Activated T-helper 17 cell treated with anti-CD3 and anti-CD28 coated beads, Interleukin-2, amount 50 U/mL, for 72 hours (primary cell): ENCODE measurements at places on chromosomes 3 and 15.
A peak's percentile ranks its signal among the peaks of the same experiment; 100 is the strongest.

DNA sequence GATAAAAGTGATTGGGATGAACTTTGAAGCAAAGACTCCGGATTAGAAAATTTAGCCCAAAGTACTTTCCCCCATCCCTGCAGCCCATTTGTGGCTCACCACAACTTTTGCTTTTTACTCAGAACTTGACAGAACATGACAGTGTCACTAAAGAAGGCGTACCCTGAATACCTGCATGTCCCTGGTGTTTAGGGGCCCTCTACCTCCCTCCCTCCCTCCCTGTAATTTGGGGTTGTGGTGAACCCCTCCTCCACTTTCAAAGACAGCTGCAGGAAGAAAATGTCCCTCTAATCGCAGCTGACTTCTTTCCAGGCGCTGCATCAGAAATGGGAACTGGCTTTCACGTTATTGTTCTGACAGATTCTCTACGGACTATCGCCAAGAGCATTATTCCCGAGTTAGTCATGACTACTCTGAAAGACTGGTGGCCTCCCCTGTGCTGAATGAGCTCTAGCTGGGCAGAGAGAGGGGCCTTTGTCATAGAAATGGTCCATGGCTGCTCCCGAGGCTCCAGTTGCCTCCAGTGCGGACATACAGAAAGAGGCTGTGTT, 93.2 kb upstream of the ARHGEF3 start:
- no peak overlapping the region for H3K27ac ChIP-seq
- peak overlapping the region; percentile 51 for H3K4me3 ChIP-seq
- peaks cover 20% of the 10 kb centered on the region for H3K4me1 ChIP-seq

DNA sequence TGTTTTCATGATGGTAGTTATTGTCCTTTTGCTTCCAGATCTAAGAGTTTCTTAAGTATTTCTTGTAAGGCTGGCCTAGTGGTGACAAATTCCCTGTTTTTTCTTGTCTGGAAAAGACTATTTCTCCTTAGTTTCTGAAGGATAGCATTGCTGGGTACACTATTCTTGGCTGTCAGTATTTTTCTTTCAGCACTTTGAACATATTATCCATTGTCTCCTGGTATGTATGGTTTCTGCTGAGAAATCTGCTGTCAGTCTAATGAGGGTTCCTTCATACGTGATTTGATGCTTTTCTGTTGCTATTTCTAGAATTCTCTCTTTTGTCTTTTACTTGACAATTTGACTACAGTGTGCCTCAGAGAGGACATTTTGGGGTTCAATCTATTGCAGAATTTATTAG, 134.3 kb downstream of the CGGBP1 start:
- ATAC-seq: no peak
- no peak overlapping the region for H3K4me3 ChIP-seq
- no peaks in the 10 kb centered on the region for H3K36me3 ChIP-seq
- H3K4me1 ChIP-seq: no peaks in the 10 kb centered on the region
- no peak overlapping the region for H3K27ac ChIP-seq

DNA sequence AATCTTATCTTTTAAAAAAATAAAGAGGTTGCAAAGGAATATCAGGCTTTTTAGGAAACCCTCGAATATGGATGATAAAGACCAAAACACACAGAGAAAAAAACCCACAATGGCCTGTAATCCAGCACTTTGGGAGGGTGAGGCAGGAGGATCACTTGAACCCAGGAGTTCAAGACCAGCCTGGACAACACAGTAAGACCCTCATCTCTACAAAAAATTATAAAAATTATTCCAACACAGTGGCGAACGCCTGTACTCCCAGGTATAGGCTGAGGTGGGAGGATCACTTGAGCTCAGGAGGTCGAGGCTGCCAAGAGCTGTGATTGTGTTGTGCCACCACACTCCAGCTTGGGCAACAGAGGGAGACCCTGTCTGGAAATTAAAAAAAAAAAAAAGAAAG, 30.8 kb downstream of the RAF1 start:
- no peaks in the 10 kb centered on the region for H3K27me3 ChIP-seq
- peaks cover 23% of the 10 kb centered on the region for H3K36me3 ChIP-seq
- H3K27ac ChIP-seq: no peak overlapping the region

- no peak for ATAC-seq
- H3K4me3 ChIP-seq: no peak overlapping the region
- H3K4me1 ChIP-seq: peaks cover 4% of the 10 kb centered on the region
- H3K27ac ChIP-seq: no peak overlapping the region
- no peaks in the 10 kb centered on the region for H3K36me3 ChIP-seq
- peaks cover 32% of the 10 kb centered on the region for H3K27me3 ChIP-seq
These were observed 77.7 kb downstream of the SYNPR start for GRCh38 chr3:63355809-63356208.

DNA sequence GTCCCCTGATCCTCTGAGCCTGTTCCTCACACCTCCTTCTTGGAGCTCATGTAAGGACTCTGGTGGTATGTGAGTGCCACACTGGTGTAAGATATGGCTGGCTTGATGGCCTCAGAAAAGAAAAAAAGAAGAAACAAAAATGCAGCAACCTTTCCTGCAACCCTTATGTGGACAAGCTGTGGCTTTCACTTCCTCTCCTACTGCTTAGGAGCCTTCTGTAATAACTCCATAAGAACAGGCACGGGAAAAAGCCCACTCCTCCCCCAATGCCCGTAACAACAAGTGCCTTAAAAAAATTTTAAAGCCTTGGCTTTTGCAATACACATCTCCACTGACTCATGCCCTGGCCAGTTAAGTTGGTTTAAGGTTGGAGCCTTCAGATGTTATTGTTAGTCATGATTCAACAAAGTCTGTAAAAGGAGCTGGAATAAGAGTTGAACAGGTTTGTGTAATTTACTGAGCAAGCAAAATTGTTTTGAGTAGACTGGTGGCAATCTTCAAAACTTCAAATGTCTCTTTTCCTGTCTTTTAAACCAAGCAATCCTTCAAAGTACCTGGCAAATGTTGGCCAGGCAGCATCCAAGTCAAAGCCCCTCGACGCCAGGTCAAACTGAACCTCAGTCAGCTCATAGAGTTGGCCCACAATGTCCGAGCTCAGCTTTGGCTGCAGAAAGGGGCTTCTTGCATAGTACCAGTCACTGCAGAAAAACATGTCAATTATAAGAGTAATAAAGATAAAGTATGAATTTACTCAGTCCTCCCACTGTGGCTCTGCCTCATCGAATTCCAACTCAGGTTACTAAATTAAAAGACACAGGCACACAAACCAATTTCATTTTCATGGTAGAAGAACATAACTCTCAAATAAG, 22.9 kb downstream of the FYCO1 start:
- H3K27ac ChIP-seq: peak overlapping the region; percentile 73
- peak overlapping the region; percentile 62 for H3K4me3 ChIP-seq
- H3K36me3 ChIP-seq: peaks cover 99% of the 10 kb centered on the region
- H3K27me3 ChIP-seq: no peaks in the 10 kb centered on the region
- H3K4me1 ChIP-seq: peaks cover 36% of the 10 kb centered on the region

- ATAC-seq: no peak
- H3K4me3 ChIP-seq: no peak overlapping the region
- H3K36me3 ChIP-seq: no peaks in the 10 kb centered on the region
These were observed 159.4 kb upstream of the UBE2E1 start for GRCh38 chr3:23646184-23646920.

DNA sequence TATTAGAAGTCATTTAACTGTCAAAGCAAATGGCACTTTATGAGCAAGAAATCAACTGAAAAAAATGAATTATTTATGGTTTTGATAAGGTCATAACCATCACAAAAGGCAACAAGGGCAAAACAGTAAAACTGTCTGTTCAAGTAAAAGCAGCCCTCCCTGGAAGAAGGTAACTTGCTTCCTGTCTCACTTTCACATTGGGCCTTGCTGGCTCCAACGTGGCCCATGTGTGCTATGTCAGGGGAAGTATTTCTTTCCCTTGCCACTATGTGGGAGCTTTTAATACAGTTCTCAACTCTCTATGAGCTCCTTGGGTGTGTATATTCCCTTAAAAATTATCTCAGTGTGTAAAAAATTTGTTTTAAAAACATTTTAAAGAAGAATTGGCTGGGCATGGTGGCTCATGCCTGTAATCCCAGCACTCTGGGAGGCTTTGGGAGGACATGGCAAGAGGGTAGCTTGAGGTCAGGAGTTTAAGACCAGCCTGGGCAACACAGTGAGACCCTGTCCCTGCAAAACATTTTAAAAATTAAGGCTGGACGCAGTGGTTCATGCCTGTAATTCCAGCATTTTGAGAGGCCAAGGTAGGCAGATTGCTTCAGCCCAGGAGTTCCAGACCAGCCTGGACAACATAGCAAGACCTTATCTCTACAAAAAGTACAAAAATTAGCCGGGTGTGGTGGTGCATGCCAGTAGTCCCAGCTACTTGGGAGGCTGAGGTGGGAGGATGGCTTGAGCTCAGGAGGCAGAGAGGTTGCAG, 45.2 kb upstream of the TJP1 start:
- H3K4me3 ChIP-seq: no peak overlapping the region
- H3K36me3 ChIP-seq: no peaks in the 10 kb centered on the region
- H3K27ac ChIP-seq: no peak overlapping the region
- peaks cover 20% of the 10 kb centered on the region for H3K27me3 ChIP-seq
- no peaks in the 10 kb centered on the region for H3K4me1 ChIP-seq

DNA sequence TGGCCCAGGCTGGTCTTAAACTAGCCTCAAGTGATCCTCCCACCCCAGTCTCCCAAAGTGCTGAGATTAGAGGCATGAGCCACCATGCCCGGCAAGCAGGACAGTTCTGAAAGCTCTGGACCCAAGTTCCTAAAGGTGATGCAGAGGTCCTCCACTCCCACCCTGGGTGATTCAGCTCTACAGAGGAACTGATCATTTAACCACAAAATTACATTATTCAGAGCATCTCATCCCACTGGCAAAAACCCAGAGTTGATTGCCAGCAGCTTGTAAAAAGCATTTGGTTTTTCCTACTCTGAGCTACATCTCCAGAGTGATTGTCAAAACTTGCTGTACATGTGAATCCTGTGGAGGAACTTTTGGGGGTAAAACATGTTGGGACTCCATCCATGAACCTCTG, 60.2 kb downstream of the SLTM start:
- ATAC-seq: no peak
- H3K27me3 ChIP-seq: no peaks in the 10 kb centered on the region
- no peak overlapping the region for H3K27ac ChIP-seq
- peaks cover 5% of the 10 kb centered on the region for H3K4me1 ChIP-seq
- peaks cover 23% of the 10 kb centered on the region for H3K36me3 ChIP-seq
- no peak overlapping the region for H3K4me3 ChIP-seq

GRCh38 chr3:169179321-169179720, 484.2 kb downstream of the MECOM start:
- no peaks in the 10 kb centered on the region for H3K36me3 ChIP-seq
- no peak for ATAC-seq
- H3K27ac ChIP-seq: no peak overlapping the region
- H3K4me1 ChIP-seq: no peaks in the 10 kb centered on the region
- peaks cover 9% of the 10 kb centered on the region for H3K27me3 ChIP-seq
- no peak overlapping the region for H3K4me3 ChIP-seq

GRCh38 chr15:81309647-81310450, 14.1 kb downstream of the STARD5 start:
- peaks cover 91% of the 10 kb centered on the region for H3K36me3 ChIP-seq
- no peak for ATAC-seq
- H3K27ac ChIP-seq: peak overlapping the region; percentile 45
- no peak overlapping the region for H3K4me3 ChIP-seq

DNA sequence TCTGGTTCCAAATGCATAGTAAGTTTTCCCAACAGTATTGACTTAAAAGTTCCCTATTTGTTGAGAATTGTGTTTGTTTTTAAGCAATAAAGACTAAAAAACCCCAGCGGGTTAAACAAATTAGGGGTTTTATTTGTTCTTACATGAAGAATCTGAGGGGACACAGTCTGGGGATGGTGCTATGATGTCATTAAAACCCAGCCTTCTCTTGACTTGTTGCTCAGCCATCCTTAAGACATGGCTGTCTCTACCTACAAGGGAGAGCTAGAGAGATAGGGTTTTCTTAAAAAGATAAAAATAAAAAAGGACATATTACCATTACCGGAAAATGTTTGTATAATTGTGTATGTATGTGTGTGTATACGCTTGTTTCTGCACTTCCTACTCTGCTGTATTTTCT, 11.7 kb upstream of the ARL14 start:
- H3K27me3 ChIP-seq: no peaks in the 10 kb centered on the region
- ATAC-seq: no peak
- H3K4me1 ChIP-seq: peaks cover 8% of the 10 kb centered on the region
- H3K4me3 ChIP-seq: peak overlapping the region; percentile 63
- H3K36me3 ChIP-seq: no peaks in the 10 kb centered on the region

DNA sequence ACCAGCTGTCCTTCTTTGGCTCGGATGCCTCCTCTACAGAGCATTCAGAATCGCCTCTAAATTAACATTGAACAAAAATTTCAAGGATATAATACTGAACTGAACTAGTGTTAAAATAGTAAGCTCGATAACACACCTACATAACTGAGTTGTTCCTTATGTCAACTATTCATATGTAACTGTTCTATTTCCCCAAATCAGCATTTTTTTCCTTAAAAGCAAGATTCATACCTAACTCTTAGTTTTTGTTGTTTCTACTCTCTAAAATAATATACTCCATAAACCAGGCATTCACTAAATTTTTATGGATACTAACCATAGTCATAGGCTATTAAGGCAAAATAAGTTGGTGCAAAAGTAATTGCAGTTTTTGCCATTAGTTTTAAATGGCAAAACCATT, 32.7 kb upstream of the OSTN start:
- ATAC-seq: no peak
- no peaks in the 10 kb centered on the region for H3K4me1 ChIP-seq
